T-helper 22 cell (primary cell): ENCODE measurements at places on chromosomes 13 and 19.

DNA sequence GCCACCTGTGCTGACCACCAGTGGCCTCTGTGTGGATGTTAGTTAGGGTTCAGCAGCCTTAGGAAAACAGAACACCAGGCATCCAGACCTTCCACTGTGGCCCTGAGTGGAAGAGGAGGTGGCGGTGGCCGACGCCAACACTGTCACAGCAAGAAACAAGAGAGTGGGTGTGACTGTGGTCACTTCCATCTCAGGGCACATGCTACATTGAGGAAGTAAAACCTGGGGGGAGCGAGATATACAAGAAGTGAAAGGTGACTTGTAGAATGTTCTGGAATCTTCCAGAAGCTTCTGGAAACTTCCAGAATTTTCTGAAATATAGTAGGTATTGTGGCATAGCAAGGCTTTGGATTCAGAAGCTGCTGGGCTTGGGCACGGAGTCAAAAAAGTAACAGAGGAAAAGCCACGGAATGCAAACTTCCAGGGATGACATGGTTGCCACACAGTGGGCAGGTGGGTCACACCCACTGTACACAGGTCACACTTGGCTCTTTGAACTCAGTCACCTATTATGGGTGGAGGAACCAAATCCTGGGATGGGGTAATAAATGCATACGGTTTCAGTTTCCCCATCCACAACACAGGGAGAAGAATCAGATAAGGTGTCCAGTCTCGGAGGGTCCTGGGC lies 24.3 kb downstream of the GNG7 start:
- DNase-seq: no peak

DNA sequence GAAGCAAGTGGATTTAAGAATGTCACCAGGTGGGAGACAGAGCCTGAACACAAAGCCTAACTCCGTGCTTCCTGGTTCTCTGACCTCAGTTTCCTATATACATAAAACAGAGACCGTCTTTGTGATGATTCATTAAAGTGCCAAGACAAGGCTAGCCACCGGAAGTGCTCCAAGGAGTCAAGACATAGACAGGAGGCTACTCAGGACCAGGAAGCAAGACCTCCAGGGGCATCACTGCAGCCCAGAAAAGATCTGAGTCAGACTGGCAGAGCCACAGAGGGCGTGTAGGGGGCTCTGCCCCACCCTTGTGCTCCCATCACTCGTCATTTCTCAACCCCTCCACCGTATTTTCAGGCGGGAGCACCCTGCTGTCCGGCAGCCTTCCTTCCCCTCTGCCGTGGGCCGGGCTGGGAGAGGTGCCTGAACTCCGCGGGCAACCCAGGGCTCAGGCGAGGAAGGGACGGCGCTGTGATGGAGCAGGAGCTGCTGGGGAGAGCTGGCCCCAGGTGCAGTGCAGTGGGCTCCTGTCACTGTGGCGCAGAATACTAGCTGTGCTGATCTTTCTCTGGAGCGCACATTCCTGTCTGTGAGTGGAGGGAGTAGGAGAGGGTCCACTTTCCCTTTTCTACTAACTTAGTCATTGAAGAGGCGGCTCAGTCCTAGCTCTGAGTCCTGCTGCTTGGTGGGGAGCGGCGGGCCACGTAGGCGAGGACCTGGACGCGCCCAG lies 134.7 kb upstream of the GPR12 start:
- no peak for DNase-seq

- DNase-seq: no peak
Observed at GRCh38 chr19:17647071-17648020, 40.8 kb downstream of the UNC13A start.

DNA sequence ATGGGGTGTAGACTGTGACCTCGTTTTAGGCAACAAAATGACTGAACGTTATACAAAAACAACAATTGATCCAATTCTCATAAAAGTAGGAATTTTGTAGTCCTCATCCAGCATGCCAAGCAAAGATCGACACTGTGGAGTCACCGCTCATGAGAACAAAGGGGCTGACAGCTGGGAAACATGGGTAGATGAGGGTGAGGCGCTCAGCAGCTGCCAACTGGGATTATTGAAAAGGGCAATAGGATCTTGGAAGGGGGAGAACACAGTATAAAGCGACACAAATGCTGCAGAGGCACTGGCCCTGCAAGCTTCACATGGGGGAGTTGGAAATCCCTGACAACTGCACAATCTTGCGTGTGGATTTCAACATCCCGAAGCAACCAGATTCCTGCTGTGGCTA lies 5.4 kb upstream of the ZNF765 start:
- no peak for DNase-seq

GRCh38 chr13:33125821-33126570 lies 109.8 kb downstream of the KL start:
- DNase-seq: no peak

GRCh38 chr13:77729502-77730221 lies 32.2 kb downstream of the SLAIN1 start:
- DNase-seq: no peak

DNA sequence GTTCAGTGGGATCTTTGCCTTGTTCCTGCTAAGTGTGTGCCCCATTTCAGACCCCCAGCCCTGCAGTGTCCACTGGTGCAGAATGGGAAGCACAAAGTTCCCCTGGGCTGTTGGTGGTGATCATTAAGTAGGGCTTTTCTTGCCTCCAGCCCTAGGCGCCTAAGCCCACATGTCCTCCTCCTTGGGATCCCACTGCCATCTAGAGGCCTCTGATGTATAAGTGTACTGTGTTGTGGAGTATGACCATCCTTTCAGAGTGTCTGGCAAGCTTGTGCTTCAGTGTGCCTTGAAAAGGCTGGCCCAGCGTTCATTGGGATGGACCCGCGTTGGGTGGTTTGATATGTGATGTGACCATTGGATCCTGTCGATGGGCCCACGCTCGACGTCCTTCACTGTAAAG lies 71.2 kb downstream of the WASF3 start:
- DNase-seq: no peak

GRCh38 chr13:27403203-27403678 lies 21.2 kb upstream of the GTF3A start:
- DNase-seq: no peak

GRCh38 chr19:39430675-39431593 lies 4.8 kb downstream of the RPS16 start:
- peak; percentile 93 for DNase-seq

DNA sequence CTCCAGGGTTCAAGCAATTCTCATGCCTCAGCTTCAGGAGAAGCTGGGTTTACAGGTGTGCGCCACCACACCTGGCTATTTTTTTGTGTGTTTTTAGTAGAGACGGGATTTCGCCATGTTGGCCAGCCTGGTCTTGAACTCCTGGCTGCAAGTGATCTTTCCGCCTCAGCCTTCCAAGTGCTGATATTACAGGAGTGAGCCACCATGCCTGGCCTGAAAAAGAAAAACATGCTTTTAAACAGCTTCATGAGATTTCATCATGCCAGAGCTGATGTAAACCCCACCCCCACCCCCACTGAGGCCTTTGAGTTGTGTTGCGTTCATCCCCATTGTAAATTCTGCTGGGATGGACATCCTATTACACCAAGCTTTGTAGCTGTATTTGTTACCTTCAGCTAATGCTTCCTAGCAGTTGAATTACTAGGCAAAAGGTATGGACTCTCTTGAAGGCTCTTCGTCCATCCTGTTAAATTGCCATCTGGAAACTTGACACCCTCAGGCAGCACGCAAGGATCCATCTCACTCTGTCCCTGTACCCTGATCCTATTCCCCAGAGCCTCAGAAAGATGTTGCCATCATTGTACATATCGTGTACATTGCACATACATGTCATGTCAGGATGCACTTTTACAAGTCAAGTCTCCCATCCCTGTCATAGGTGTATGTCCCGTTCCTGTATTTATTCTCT lies 47.3 kb downstream of the NFIX start:
- DNase-seq: no peak

GRCh38 chr19:4130744-4131438 lies 7.0 kb upstream of the MAP2K2 start:
- no peak for DNase-seq

DNA sequence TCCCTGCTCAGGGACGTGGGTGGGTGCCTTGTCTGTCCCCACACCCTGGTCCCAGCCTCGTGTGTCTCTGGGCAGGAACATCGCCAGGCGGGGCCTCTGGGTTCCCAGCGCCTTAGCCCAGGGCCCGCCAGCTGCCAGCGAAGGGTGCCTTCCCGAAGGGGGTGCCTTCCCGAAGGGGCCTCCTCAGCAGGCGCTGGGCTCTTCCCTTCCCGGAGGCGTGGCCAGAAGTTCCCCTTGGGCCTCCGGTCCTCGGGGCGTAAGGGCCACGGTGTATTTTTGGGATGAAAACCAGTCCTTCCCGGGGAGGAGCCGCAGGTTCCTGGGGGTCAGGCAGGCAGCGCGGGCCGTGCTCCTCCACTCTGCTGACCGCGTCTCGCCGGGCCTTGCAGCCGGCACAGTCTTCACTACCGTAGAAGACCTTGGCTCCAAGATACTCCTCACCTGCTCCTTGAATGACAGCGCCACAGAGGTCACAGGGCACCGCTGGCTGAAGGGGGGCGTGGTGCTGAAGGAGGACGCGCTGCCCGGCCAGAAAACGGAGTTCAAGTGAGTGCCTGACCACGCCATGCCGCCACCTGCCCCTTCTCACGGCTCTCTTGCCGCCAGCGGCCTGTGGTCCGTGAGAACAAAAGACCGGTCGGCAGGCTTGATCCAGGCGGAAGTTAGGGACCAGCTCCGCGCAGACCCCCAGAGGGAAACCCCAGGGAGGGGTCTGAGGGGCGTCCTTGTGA lies 6.9 kb downstream of the BSG start:
- DNase-seq: no peak

DNA sequence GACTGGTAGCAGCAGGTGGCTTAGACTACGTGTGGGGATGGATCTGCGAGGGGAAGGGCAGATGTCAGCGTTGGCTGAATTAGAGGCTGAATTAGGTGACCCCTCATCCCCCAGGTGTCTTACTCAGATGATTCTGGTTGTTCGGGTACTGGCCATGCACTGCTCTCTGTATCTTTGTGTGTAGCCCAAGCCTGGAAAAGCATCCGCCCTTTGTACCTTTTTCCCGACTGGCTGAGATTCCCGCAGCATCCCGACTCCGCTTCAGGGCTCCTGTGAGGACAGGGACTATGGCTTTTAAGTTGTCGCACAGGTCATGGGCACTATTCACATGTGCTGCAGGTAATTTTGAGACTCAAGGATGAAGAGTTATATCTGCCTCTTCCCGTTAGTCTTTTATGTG lies 7.2 kb downstream of the TFDP1 start:
- DNase-seq: no peak

GRCh38 chr13:42525035-42525504 lies 48.9 kb upstream of the TNFSF11 start:
- DNase-seq: no peak

DNA sequence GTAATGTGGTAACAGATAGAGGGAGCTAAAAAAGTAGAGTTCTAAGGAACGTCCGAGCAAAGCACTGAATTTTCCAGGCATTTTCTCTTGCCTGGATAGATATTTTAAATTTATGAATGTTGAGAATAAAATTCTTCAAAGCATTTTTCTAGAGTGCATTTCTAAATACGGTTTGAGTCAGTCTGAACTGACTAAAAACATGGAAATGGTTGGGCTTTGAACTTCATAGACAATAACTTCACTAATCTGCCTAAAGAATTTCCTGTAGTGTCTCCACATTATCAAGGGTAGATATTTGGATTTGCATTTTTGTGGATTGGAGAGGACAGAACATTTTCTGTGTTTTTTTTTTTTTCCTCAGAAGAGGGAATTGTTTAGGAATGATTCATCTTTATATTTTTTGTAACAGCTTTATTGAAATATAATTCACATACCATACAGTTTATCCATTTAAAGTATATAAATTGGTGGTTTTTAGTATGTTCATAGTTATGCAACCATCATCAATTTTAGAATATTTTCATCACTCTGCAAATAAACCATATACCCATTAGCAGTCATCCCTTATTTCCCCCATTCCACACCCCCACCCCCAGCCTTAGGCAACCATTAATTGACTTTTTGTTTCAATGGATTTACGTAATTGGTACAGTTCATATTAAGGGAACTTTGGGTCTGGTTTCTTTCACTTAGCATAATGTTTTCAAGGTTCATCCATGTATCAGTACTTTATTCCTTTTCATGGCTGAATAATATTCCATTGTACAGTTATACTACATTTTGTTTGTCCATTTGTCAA lies 20.7 kb downstream of the GARRE1 start:
- DNase-seq: no peak
